ENCODE measurements at places on chromosomes 12 and 14. TPM values are rescaled to one million over a fixed set of nuclear protein-coding genes. Genes with fewer than 3 reads are reported as not detected.

GRCh38 chr14:32720927-32721326 is 217.8 kb upstream of the NPAS3 start:
- no peak overlapping the region for H3K4me3 ChIP-seq
- H3K27ac ChIP-seq, result no peak overlapping the region
- peak; percentile 35 for DNase-seq
- H3K36me3 ChIP-seq, result no peaks in the 10 kb centered on the region
- no peaks in the 10 kb centered on the region for H3K27me3 ChIP-seq
- peaks cover 40% of the 10 kb centered on the region for H3K4me1 ChIP-seq

- H3K4me1 ChIP-seq, result peaks cover 17% of the 10 kb centered on the region
- peaks cover 5% of the 10 kb centered on the region for H3K27me3 ChIP-seq
Measured at GRCh38 chr12:1791104-1791841, 29.1 kb upstream of the LRTM2 start.

DNA sequence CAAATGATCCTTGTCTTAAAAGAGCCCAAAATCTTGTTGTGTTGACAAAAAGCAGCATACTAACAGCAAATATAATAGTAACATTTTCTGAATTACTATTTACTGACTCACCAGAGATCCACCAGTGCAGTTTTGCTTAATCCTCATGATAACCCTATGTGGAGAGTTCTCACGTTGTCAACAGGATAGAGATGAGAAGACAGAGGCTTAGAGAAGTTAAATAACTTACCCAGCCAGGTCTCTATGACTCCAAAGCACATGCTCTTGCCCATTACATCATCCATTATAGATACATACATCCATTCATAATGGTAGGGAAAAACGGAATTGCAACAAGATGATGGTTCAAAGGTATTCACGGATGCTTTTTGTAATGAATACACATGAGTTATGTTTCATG is 111.9 kb downstream of the PAX9 start:
- H3K36me3 ChIP-seq, result no peaks in the 10 kb centered on the region
- peaks cover 11% of the 10 kb centered on the region for H3K4me1 ChIP-seq
- H3K27me3 ChIP-seq, result peaks cover 1% of the 10 kb centered on the region
- peak; percentile 6 for DNase-seq
- H3K4me3 ChIP-seq, result no peak overlapping the region
- H3K27ac ChIP-seq, result no peak overlapping the region

GRCh38 chr12:116065606-116066005 is 211.9 kb downstream of the MED13L start:
- no peak overlapping the region for H3K4me3 ChIP-seq
- no peak overlapping the region for H3K27ac ChIP-seq
- peaks cover 3% of the 10 kb centered on the region for H3K27me3 ChIP-seq
- DNase-seq, result peak; percentile 35

GRCh38 chr12:92695577-92695976 is 7.2 kb upstream of the PLEKHG7 start:
- no peak for DNase-seq
- no peak overlapping the region for H3K27ac ChIP-seq
- peaks cover 4% of the 10 kb centered on the region for H3K27me3 ChIP-seq
- no peaks in the 10 kb centered on the region for H3K36me3 ChIP-seq

GRCh38 chr12:5197131-5197530 is 153.5 kb downstream of the KCNA5 start:
- peak overlapping the region; percentile 9 for H3K4me3 ChIP-seq
- DNase-seq, result peak; percentile 85
- H3K27me3 ChIP-seq, result peaks cover 8% of the 10 kb centered on the region
- H3K27ac ChIP-seq, result 0 out of 2 replicates have a peak overlapping the region, but pooled peaks have one; percentile 0
- H3K36me3 ChIP-seq, result no peaks in the 10 kb centered on the region

DNA sequence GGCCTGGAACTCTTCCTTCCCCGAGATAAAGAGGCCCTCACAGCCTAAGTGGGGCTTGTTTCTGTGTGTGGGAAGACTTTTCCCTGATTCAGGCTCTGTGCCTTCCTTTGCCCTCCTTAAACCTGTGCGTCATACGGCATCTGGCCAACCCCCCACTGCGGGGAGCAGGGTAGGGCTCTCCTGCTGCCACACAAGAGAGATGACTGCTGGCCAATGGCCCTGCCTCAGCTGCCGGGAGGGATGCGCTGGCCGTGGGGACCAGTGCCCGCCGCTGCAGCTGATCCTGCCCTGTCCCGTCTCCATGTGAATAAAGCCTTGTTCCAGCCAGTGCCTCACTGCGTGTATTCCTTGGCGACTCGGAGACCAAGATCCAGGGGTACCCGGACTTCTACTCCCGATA is 42.5 kb upstream of the BEGAIN start:
- no peak overlapping the region for H3K4me3 ChIP-seq
- H3K4me1 ChIP-seq, result no peaks in the 10 kb centered on the region
- peaks cover 48% of the 10 kb centered on the region for H3K27me3 ChIP-seq
- no peak overlapping the region for H3K27ac ChIP-seq

GRCh38 chr14:101102875-101103274 is 199.4 kb upstream of the RTL1 start:
- H3K36me3 ChIP-seq, result no peaks in the 10 kb centered on the region
- H3K4me3 ChIP-seq, result no peak overlapping the region
- no peak overlapping the region for H3K27ac ChIP-seq
- H3K4me1 ChIP-seq, result no peaks in the 10 kb centered on the region
- peaks cover 6% of the 10 kb centered on the region for H3K27me3 ChIP-seq
- no peak for DNase-seq

DNA sequence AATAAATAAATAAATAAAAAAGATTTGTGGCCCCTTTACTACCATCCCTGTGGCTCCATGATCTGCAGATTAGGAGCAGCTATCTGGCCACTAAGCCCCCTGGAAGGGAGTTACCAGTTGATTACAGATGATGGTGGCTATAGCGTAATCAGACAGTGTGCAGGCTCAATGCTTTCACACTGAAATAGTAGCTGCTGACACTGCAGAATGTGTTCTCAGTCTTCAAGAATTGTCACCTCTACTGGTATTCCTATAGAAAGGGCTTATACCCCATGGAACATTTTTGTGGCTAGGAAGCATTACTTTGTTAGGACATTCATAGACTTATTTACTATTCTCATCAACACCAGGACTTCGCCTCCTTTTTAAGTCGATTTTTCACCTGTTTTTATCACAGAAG is 30.9 kb downstream of the DCAF4 start:
- H3K27ac ChIP-seq, result no peak overlapping the region
- peaks cover 3% of the 10 kb centered on the region for H3K27me3 ChIP-seq
- H3K36me3 ChIP-seq, result peaks cover 23% of the 10 kb centered on the region
- no peak overlapping the region for H3K4me3 ChIP-seq
- DNase-seq, result no peak

DNA sequence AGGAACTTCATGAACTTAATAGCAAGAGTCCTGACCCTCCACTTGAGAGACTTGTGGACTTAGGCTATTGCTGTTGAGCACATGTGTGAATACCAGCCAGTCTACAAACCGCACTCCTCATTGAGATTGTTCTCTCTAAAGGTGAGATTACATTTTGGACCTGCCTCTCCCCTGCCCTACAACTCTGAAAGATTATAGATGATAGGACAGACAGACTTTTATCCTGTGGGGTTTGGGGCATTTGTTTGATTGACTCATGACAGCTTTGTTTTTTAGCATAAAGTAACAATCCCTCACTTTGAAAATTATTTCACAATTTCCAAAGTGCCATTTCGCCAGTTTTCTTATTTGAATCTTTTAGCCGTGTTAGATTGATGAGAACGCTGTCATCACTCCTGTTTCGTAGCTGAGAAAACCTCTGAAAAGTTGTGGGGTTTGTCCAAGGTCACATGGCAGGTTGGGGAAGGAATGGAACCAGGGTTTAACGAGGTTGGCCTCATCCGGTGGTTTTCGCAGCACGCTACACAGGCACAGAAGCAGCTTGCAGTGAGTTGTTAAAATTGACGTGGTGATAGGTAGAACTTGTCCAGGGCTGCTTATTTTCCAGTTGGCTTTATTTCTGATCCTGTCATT is 836 bp downstream of the EVL start:
- no peak overlapping the region for H3K27ac ChIP-seq
- DNase-seq, result no peak
- H3K4me1 ChIP-seq, result peaks cover 11% of the 10 kb centered on the region
- H3K36me3 ChIP-seq, result no peaks in the 10 kb centered on the region

GRCh38 chr14:95387826-95388445 is 68.2 kb upstream of the CLMN start:
- H3K4me1 ChIP-seq, result peaks cover 7% of the 10 kb centered on the region
- no peak for DNase-seq
- H3K4me3 ChIP-seq, result no peak overlapping the region
- H3K36me3 ChIP-seq, result no peaks in the 10 kb centered on the region
- no peak overlapping the region for H3K27ac ChIP-seq

DNA sequence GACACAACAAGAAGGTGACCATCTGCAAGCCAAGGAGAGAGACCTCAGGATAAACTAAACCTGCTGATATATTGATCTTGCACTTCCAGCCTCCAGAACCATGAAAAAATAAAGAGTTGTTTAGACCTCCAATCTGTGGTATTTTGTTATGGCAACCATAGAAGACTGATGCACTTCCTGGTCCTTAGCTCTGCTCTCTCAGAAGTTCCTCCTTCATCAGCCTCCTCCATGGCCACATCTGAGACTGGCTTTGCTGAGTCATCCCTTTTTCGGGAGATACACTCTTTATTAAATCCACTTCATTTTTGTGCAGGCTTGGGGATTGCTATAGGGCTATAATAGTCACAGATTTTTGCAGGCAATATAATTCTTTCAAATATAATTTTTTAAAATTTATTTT is 89.6 kb upstream of the ATF7IP start:
- H3K4me3 ChIP-seq, result no peak overlapping the region
- H3K27ac ChIP-seq, result no peak overlapping the region
- peaks cover 9% of the 10 kb centered on the region for H3K36me3 ChIP-seq

GRCh38 chr12:92064422-92064821 is 81.2 kb downstream of the BTG1 start:
- H3K4me3 ChIP-seq, result no peak overlapping the region
- DNase-seq, result no peak
- peaks cover 72% of the 10 kb centered on the region for H3K4me1 ChIP-seq
- H3K27me3 ChIP-seq, result no peaks in the 10 kb centered on the region

DNA sequence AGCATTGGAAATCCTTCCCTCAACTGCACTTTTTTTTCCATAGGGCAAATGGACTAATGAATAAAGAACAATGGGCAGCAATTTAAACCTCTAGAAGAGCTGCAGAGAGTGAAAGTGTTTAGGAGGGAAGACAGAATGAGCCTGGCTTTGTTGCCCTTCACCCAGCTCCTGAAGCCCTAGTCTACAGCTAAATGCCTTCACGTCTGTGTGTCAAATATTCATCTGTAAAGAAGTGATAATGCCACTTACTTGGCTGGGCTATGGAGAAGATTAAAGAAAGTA is 45.6 kb downstream of the FLRT2 start:
- peak overlapping the region; percentile 70 for H3K27ac ChIP-seq
- H3K27me3 ChIP-seq, result no peaks in the 10 kb centered on the region
- H3K36me3 ChIP-seq, result peaks cover 4% of the 10 kb centered on the region
- H3K4me1 ChIP-seq, result peaks cover 93% of the 10 kb centered on the region
- DNase-seq, result no peak

DNA sequence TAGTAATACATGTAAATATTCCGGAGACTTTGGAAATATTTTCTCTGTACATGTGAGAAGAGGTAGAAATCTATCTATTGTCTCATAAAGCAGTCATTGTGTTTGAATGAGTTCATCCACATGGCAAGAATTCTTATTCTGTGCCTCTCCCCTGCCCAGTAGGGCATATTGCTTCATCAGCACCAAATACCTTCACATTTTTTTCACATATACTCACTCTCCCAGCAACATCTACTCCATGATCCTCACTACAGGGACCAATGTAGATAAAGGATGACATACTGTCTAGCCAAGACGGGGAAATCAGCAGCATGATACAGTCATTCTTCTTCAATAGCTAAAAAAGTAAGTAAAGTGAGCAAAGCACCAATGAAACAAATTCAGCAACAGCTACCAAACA is 1.3 kb upstream of the TAS2R14 start:
- DNase-seq, result peak; percentile 81
- H3K27ac ChIP-seq, result peak overlapping the region; percentile 58
- H3K4me3 ChIP-seq, result no peak overlapping the region
- H3K36me3 ChIP-seq, result 0 out of 2 replicates have a peak, but pooled peaks cover 9% of the 10 kb centered on the region

- DNase-seq, result no peak
- H3K36me3 ChIP-seq, result no peaks in the 10 kb centered on the region
- H3K27me3 ChIP-seq, result no peaks in the 10 kb centered on the region
- H3K4me3 ChIP-seq, result no peak overlapping the region
- H3K4me1 ChIP-seq, result no peaks in the 10 kb centered on the region
Measured at GRCh38 chr12:85155791-85156190, 119.6 kb downstream of the LRRIQ1 start.

DNA sequence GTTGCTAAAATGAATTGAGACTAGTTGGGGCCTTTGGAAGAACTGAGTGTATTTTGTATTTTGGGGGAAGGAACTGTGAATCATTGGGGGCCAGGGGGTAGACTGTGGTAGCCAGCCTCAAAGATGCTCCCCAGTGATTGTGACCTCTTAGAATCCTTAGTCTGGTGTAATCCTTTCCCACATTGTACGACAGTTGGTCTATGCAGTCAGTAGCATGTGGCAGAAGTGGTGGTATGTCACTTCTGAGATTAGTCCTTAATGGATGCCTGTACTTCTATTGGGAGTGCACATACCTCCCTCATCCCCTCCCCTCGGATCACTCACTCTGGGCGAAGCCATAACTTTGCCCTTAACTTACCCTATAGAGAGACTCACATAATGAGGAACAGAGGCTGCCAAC is 48.0 kb downstream of the USP15 start:
- H3K4me1 ChIP-seq, result peaks cover 14% of the 10 kb centered on the region
- H3K4me3 ChIP-seq, result no peak overlapping the region
- DNase-seq, result no peak
- no peaks in the 10 kb centered on the region for H3K27me3 ChIP-seq

DNA sequence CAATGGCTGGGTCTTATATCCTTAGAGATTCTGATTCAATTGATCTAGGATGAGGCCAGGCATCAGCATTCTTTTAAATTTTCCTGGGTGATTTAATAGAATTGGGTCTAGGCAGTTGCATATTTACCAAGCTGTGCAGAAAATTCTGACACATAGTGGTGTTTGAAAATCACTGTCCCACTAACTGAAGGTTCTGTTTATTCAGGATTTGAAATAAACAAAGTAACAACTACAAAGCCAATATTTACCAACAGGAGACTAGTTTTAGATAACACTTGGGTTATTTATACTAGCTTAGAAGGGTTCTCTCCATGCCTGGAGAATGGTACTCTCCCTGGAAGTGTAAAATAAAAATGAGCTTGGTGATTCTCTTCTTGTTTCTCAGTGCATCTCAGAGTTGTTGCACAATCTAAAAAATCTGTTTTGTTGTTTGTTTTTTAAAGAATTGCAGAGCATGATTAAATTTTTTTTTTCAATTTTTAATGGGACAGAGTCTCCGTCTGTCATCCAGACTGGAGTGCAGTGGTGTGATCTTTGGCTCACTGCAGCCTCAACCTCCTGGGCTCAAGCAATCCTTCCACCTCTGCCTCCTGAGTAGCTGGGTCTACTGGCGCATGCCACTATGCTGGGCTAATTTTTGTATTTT is 16.9 kb downstream of the BEST3 start:
- peaks cover 3% of the 10 kb centered on the region for H3K27me3 ChIP-seq
- no peak overlapping the region for H3K4me3 ChIP-seq
- H3K27ac ChIP-seq, result no peak overlapping the region
- H3K36me3 ChIP-seq, result no peaks in the 10 kb centered on the region
- DNase-seq, result no peak

GRCh38 chr12:110739488-110739887 is 3.2 kb downstream of the PPP1CC start:
- DNase-seq, result no peak
- peaks cover 72% of the 10 kb centered on the region for H3K4me1 ChIP-seq
- peaks cover 12% of the 10 kb centered on the region for H3K36me3 ChIP-seq
- H3K27me3 ChIP-seq, result no peaks in the 10 kb centered on the region

The IL26 gene
- total RNA-seq, result not detected

The COX8C gene
- not detected for total RNA-seq

The TOMM20L gene
- total RNA-seq, result not detected

The OR6C2 gene
- total RNA-seq, result not detected

The PTPRQ gene
- 4.8 TPM for total RNA-seq
